Chondrocyte (in vitro differentiated cells): ENCODE measurements at places on chromosomes 4 and X. TPM values are rescaled to one million over a fixed set of nuclear protein-coding genes. Genes with fewer than 3 reads are reported as not detected.

The STBD1 gene
- 3.6 to 15.0 TPM (median 12.9 TPM) in 3 replicates for total RNA-seq

The CLOCK gene
- 26.1 to 31.2 TPM (median 28.7 TPM) in 3 replicates for total RNA-seq

The MTNR1A gene
- 0.44 TPM in 1 of 3 replicates, not detected in the others for total RNA-seq

The GLRA2 gene
- total RNA-seq, result not detected in 3 replicates

The GC gene
- not detected in 3 replicates for total RNA-seq

The SLC6A14 gene
- total RNA-seq, result not detected in 3 replicates

The CFI gene
- total RNA-seq, result not detected in 3 replicates

The RBMXL3 gene
- total RNA-seq, result not detected in 3 replicates

The ABRAXAS1 gene
- 11.0 to 14.6 TPM (median 12.2 TPM) in 3 replicates for total RNA-seq

The SRPK3 gene
- total RNA-seq, result 0.18 to 0.50 TPM in 2 of 3 replicates, not detected in the other

The SHOX gene
- 0.15 TPM in 1 of 3 replicates, not detected in the others for total RNA-seq

The BRS3 gene
- total RNA-seq, result not detected in 3 replicates

The NDNF gene
- total RNA-seq, result 0.22 to 0.54 TPM (median 0.35 TPM) in 3 replicates

The MAGEA12 gene
- total RNA-seq, result not detected in 3 replicates

The COL4A6 gene
- total RNA-seq, result 4.1 to 12.5 TPM (median 4.5 TPM) in 3 replicates

The GNRHR gene
- total RNA-seq, result not detected in 3 replicates

The PACRGL gene
- total RNA-seq, result 11.5 to 20.0 TPM (median 11.5 TPM) in 3 replicates

The PLCXD1 gene
- total RNA-seq, result 6.8 to 8.0 TPM (median 7.7 TPM) in 3 replicates

The TRMT44 gene
- 12.4 to 18.0 TPM (median 15.6 TPM) in 3 replicates for total RNA-seq

The VCX3A gene
- not detected in 3 replicates for total RNA-seq

The PROM1 gene
- 0.10 TPM in 1 of 3 replicates, not detected in the others for total RNA-seq

The PLP2 gene
- 120 to 203 TPM (median 187 TPM) in 3 replicates for total RNA-seq

The MAGEE1 gene
- total RNA-seq, result 4.3 to 5.3 TPM (median 4.4 TPM) in 3 replicates

The ADH1B gene
- total RNA-seq, result 0.31 to 1.2 TPM (median 0.69 TPM) in 3 replicates

The PRSS12 gene
- 8.9 to 15.3 TPM (median 15.1 TPM) in 3 replicates for total RNA-seq

The EPHA5 gene
- 1.1 to 51.8 TPM (median 1.6 TPM) in 3 replicates for total RNA-seq

The CXCL1 gene
- total RNA-seq, result 0.72 to 1.0 TPM (median 0.74 TPM) in 3 replicates

The BEX1 gene
- total RNA-seq, result 6.0 to 7.0 TPM (median 7.0 TPM) in 3 replicates

The MAGEB17 gene
- not detected in 3 replicates for total RNA-seq

The PNMA3 gene
- 0.12 to 0.67 TPM (median 0.67 TPM) in 3 replicates for total RNA-seq

The LEF1 gene
- total RNA-seq, result 2.8 to 4.6 TPM (median 3.1 TPM) in 3 replicates

The DMD gene
- total RNA-seq, result 196 to 306 TPM (median 201 TPM) in 3 replicates

The MAP7D2 gene
- 0.28 to 0.62 TPM (median 0.53 TPM) in 3 replicates for total RNA-seq

The XAGE1A gene
- total RNA-seq, result not detected in 3 replicates

The EBP gene
- total RNA-seq, result 35.2 to 44.4 TPM (median 39.1 TPM) in 3 replicates

The UVSSA gene
- 20.7 to 35.1 TPM (median 20.9 TPM) in 3 replicates for total RNA-seq

The SSX1 gene
- total RNA-seq, result not detected in 3 replicates

The CDX4 gene
- not detected in 3 replicates for total RNA-seq

The TLR3 gene
- total RNA-seq, result 3.2 to 7.9 TPM (median 3.4 TPM) in 3 replicates

The ENAM gene
- total RNA-seq, result not detected in 3 replicates

The SYTL4 gene
- total RNA-seq, result 5.3 to 10.8 TPM (median 5.9 TPM) in 3 replicates

The FAM199X gene
- total RNA-seq, result 14.6 to 15.5 TPM (median 15.2 TPM) in 3 replicates

The ABLIM2 gene
- 0.47 to 0.70 TPM (median 0.64 TPM) in 3 replicates for total RNA-seq

The GAR1 gene
- total RNA-seq, result 18.5 to 20.7 TPM (median 20.2 TPM) in 3 replicates

The BST1 gene
- 0.45 TPM in 1 of 3 replicates, not detected in the others for total RNA-seq

The KIF4A gene
- 4.5 to 5.9 TPM (median 5.3 TPM) in 3 replicates for total RNA-seq

The SEPTIN6 gene
- total RNA-seq, result 29.0 to 32.5 TPM (median 29.1 TPM) in 3 replicates

The RHOXF2B gene
- total RNA-seq, result not detected in 3 replicates

The ADH1A gene
- not detected in 3 replicates for total RNA-seq

The IGSF1 gene
- 2.8 to 3.9 TPM (median 3.5 TPM) in 3 replicates for total RNA-seq

The PARM1 gene
- total RNA-seq, result 0.90 to 1.4 TPM (median 1.0 TPM) in 3 replicates

The IL13RA1 gene
- 64.4 to 70.4 TPM (median 68.2 TPM) in 3 replicates for total RNA-seq

The PCYT1B gene
- 3.1 to 7.1 TPM (median 4.5 TPM) in 3 replicates for total RNA-seq

The PCSK1N gene
- 58.7 to 74.2 TPM (median 69.2 TPM) in 3 replicates for total RNA-seq

The NHSL2 gene
- total RNA-seq, result 2.1 to 2.2 TPM (median 2.1 TPM) in 3 replicates

The MAGEA11 gene
- total RNA-seq, result not detected in 3 replicates
